ENCODE measurements at places on chromosomes 13 and 19. TPM values are rescaled to one million over a fixed set of nuclear protein-coding genes. Genes with fewer than 3 reads are reported as not detected.

The DMKN gene
- polyA plus RNA-seq, result not detected

GRCh38 chr19:35556846-35557538, 6.5 kb downstream of the ATP4A start:
- DNase-seq, result no peak

GRCh38 chr13:73096173-73096572, 37.4 kb downstream of the KLF5 start:
- DNase-seq, result no peak

GRCh38 chr19:33953023-33953422, 156.4 kb downstream of the KCTD15 start:
- DNase-seq, result no peak

The PABPC3 gene
- 0.17 TPM for polyA plus RNA-seq

DNA sequence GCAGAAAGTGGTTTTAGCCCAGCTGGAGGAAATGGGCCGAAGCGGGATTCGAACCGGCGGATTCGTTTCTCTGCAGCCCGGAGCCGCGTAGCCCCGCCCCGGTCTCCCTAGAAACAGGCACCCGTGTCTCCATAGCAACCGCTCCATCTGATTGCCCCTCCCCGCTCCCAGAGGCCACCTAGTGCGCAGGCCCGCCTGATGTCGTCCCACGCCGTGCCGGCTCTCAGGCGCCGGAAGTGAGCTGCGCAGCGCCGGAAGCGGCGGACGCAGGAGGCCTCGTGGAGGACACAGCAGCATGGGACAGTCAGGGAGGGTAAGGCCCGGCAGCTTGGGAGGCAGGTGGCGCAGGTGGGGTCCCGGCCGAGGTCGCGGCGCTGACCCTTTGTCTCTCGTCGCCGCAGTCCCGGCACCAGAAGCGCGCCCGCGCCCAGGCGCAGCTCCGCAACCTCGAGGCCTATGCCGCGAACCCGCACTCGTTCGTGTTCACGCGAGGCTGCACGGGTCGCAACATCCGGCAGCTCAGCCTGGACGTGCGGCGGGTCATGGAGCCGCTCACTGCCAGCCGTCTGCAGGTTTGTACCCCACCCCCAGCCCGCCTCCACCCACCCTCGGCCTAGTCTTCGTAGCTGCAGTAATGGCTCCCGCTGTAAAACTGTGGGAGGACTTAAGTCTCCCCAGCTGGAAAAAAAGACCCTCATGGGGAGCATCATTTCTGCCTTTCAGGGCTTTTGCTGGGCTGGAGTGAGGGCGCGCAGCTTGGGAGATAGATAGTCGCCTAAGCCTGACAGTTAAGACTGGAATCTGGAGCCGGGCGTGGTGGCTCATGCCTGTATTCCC, at the start of gene PPAN:
PPAN (plus strand) TSS at position 263 of the 837 bp plus-strand sequence; CDS start at position 296, 33 bp downstream.
- DNase-seq, result peak; percentile 99
